ENCODE measurements at places on chromosomes 3 and 15. TPM values are rescaled to one million over a fixed set of nuclear protein-coding genes. Genes with fewer than 3 reads are reported as not detected.

GRCh38 chr3:78588906-78589621 is 1178.7 kb downstream of the ROBO1 start:
- no peak for DNase-seq

DNA sequence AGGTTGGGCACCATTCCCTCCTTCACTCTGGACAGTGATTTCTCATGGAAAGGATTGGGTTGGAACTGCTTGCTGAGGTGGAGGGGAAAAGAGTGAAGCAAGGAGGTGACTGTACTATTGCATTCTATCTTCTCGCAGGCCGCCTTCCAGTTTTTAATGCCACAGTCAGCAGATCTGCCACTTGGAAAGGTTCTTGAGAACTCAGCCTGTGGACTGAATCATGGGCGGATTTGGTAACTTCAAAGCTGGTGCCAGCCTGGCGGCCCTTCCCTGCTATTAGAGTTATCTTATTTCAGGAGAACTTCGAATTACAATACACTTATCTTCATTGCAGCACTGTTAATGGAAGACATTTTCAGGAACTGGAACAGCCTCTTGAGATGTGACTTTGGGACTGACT is 23.1 kb upstream of the SLC28A2 start:
- no peak for DNase-seq

DNA sequence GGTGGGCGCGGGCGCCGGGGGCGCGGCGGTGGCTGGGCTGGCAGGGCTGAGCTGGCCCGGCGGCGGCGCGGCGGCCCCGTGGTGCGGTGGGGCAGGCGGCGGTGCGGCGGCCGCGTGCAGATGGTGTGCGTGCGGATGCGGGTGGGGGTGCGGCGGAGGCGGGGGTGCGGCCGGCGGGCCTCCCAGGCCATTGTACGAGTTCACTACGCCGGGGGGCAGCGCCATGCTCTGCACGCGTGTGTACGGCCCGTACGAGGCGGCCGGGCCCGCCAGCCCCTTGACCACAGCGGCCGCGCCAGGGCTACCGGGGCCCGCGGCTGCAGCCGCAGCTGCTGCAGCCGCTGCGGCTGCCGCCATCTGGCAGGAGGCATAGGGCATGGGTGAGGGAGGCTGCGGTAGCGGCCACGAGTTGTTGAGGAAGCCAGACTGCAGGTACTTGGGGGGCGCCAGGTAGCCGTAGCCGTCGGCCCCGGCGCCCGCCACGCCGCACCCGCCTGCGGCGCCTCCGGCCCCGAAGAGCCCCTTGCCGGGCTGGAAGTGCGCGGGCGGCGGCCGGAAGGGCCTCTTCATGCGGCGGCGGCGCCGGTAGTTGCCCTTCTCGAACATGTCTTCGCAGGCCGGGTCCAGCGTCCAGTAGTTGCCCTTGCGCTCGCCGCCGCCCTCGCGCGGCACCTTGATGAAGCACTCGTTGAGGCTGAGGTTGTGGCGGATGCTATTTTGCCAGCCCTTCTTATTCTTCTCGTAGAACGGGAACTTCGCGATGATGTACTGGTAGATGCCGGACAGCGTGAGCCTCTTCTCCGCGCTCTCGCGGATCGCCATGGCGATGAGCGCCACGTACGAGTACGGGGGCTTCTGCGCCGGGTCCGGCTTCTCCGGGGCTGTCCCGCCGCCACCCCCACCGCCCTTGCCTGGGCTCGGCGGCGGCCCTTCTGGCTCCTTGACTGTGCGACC is 951 bp downstream of the FOXL2 start:
- DNase-seq = peak; percentile 29

GRCh38 chr15:96460106-96460505 is 129.6 kb downstream of the NR2F2 start:
- no peak for DNase-seq

GRCh38 chr3:183094711-183095110 is 4.6 kb downstream of the MCCC1 start:
- DNase-seq = no peak

SKOR1 gene
- 0.12 TPM for total RNA-seq

- no peak for DNase-seq
Observed at GRCh38 chr3:72405943-72406566, 442.2 kb downstream of the SHQ1 start.

GOLGA8J gene
- 0.13 TPM for total RNA-seq

DNA sequence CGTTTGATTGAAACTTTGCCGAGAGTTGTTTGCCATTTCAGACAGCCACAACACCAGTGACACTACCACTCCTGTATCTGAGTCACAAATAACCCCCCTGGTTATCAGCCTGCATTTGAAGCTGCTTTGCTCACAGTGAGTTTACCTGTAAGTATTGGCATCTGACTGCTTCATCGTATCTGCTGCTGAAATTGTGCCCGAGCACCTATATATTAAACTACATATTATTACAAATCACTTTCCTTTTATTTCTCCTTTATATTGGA is 39.2 kb upstream of the SPSB4 start:
- no peak for DNase-seq

DNA sequence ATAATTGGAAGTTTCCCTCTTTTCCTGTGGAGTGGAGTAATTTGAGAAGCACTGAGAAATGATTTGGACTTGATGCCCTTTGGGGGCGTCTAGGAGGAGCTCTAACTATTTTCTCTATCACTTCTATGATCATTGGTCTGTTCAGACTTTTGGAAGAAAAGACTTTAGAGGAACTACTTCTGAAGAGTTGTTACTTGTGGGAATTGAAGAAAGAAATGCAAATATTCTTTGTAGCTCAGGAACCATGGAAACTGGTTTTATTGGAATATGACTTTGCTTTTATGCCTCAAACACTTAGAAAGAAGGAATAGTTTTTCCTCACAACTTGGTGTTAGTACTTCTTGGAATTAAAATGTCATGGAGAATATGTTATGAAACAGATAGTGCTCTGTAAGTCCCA is 122.0 kb upstream of the ALDH1A3 start:
- DNase-seq = no peak

TGM5 gene
- not detected for total RNA-seq

DNA sequence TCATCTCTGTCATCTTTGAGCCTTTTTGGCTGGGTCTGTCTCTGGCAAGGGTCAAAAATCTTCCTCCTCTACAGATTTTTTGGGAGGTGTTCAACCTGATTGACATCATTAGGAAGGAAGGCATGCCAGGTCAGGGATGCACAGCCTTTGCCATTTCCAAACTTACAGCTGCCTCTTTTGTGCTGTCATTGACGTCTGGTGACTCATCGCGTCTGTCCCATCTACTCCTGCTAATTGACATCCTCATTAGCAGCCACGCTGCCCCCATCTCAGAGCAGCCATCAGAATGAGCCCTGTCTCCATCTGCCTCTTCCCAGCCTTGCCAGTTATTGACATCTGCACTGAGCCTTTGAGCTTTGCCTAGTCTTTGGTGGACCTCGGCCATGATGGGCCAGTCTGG is 53.0 kb downstream of the PDIA5 start:
- DNase-seq = no peak

- DNase-seq = peak; percentile 61
Observed at GRCh38 chr15:85010386-85011159, 28.9 kb downstream of the PDE8A start.

DNA sequence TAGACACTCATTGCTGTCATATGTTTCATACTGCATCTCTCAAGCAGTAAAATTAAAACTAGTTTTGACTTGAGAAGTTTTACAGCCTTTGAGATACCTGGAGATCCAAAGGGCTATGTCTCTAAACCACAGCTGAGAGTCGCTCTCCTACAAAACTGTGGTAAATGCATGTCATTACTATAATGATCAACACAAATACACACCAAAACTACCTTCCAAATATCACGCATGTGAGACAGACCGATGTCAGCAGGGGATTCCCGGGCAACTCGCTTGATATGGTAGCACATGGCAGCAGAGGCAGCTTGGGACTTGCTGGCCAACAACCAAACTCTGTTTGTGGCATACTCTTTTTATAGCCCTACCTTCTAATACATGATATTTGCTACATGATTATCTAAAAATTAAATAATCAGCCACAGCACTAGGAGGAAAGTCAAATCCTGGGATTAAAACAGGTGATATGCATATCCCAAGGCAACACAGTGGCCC is 56.3 kb downstream of the PDZRN3 start:
- no peak for DNase-seq

DNA sequence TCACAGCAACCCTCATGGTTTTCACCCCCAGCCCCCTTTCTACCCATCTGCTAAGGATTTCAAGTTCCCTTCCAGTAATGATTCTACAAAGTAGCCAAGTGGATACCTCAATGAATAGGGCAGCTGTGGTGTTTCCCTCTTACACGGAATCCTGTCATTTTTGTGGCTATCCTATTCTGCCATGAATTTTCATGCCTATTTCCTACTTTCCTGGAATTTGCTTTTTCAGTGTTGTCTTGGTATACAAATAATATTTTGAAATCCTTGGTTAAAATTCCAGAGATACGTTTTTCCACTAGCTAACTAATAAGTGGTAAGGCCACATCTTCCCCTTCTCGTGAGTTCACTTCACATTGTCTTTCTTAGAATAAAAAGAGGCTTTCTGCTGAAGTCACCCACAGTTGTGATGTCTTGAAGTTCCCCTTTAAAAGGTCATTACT is 7.5 kb downstream of the ADPRH start:
- no peak for DNase-seq

- no peak for DNase-seq
Observed at GRCh38 chr3:19148768-19149091, 420 bp downstream of the KCNH8 start.

SNTN gene
- not detected for total RNA-seq

NTRK3 gene
- total RNA-seq = 4.9 TPM

DNA sequence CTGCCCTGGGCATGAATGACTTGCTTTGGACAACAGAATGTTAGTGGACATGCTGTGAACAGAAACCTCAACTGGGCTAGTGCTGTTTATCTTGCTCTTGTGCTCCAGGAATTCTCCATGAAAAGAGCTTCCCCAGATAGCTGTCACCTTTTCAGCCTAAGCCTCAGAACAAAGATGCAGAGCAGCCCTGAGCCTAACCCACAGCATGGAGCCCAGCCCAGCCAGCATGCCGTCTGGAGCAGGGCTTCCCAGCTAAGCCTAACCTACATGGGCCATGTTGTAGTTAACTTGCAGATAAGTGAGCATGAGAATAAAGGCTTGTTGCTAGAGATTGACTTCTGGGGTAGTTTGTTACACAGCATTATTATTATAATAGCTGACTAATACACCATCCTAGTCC is 48.9 kb downstream of the SCN5A start:
- DNase-seq = no peak

DNA sequence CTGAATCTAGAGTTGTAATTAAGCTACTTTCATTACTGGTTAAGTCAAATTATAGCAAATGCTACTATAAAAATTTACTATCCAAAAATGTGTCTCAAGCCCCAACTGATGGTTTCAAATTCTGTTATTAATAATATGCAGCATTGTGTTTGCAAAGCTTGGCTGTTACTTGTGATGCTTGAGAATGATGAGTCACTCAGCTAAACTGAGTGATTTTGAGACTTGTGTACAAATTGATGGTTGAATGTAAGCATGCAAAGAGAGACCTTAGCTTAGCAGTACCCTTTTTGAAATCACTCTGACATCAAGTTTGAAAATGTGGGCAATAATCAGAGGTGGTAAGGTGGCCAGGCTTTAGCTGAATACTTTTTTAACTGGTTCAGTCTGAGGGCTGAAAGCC is 27.6 kb downstream of the OPA1 start:
- DNase-seq = no peak

DNA sequence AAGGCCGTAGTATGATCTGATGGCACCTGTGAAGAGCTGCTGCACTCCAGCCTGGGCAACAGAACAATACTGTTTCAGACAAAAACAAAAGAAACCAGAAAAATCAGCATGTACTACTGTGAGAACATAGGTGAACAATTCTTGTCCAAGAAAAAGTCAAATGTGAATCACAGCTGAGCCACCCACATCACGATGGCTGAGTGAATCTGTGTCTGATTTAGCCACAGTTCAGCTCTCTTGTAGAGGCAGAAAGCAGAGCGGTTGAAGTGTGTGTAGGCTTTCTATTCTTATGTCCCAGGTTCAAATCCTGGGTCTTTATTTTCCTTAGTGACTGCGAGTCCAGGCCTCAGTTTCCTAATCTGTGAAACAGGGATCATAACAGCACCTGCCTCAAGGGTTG is 4.4 kb upstream of the FURIN start:
- no peak for DNase-seq

DNA sequence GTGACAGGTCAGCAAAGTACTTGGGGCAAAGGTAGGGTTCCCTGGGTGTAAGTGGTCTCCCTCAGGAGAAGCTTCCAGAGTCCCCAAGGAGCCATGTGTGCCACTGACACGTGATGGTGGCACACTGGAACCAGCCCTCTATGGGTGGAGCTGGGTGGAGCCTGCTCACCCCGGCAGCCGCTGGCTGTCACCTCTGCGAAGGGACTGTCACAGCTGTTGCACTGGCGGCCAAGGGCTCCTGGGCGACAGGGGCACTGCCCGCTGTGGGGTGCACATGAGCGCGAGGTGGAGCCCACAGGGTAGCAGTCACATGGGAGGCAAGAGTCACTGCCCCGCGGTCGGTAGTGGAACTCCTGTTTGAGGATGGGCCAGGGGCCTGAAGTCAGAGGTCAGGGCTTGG is 12.0 kb downstream of the CELSR3 start:
- no peak for DNase-seq

DNA sequence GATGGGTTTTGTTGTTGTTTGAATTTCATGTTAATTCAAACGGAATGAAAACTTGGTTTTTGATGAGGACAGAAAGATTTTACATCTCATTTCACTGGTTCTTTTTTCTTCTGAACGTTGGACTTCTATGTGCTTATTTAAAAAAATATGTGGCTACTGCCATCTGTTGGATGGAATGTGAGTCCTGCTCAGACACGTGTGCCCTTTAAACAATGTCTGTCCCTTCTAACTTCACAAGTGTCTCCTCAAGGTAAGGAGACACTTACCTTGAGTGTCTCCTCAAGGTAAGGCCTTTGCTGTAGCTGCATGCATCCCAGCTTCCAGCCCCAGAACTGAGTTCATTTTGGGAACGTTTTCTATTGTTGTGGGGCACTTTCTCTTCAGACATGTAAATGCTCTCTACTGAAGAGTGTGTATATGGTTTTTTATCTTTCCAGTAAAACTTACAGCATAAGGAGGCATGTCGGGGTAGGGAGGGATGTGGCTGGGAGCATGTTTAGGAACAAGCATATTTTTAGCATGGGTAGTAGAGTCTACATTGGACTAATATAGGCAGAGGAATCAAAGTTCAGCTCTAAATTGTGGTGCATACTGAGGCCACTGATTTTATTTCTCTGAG is 63.1 kb upstream of the UBE3A start:
- peak; percentile 61 for DNase-seq

CPNE9 gene
- total RNA-seq = not detected

UBAP1L gene
- 1.8 TPM for total RNA-seq

DNA sequence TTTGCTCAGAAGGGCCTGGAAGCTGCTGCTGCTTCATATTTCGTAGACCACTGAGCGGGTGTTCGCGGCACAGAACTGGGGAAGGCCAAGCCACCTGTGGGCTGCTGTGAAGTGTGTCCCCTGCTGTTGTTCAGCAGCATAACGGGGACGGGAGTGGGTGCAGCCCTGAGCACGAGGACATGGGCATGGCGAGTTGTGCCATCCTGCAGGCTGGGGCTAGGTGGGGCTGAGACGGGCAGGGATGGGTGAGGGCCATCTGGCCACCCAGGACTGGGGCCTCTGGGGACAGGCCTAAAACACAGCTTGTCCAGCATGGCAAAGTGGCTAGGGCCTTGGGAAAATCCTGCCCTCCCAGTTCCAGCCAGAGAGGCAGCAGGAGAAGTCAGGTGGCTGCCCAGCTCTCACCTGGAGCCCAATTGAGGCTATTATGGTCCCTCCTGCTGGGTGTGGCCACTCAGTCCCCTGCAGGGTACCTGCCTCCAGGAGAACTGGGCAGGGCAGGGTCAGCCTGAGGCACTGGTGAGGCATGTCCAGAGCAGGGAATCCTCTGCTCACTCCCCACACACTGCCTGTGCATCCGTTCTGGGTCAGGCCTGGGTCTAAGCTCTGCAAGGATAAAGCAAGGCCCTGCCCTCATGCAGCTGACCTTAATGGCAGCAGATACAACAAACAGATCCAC is 29.5 kb downstream of the CFAP100 start:
- DNase-seq = no peak

LMAN1L gene
- total RNA-seq = not detected
